ENCODE measurements at places on chromosomes 1 and 21.

DNA sequence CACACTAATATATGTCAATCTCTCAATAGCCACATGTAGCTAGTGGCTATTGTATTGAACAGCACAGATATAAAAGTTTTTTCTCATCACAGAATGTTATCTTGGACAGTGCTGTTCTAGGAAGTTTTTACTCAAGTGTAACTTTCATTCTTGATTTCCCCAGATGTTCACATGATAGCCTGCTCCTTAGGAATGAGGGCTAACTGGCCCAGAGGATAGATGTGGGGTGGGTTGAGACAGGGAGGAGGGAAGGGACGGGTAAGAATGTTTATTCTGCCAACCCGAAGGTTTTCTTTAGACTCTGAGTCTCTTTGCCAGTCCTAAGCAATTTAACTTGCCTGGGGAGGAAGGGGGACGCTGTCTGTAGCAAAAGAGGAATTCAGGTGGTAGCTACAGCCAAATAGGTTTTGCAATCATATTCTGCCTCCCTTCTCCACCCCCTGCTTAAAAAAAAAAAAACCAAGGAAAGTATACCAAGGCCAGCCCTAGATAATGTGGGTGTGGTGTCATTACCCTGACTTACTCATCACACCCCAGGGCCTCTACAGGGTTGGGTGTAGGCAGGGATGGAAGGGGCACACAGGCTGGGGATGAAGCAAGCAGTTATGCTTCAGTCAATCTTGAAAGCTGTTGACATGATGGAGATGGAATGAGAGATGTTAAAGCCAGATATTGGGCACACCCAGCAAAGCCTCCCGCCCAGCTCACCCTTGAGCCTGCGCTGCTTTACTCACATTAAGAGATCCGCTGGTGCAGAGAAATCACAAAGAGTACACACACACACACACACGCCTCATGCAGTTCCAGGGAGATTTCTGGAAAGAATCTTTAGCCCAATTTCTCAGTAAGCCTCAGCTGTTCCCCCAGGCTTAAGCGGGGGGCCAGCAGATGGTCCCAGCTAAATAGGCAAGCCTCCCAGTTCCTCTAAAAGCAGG lies 59.9 kb downstream of the PLXNA2 start:
- H3K27ac ChIP-seq = no peak overlapping the region
- no peak overlapping the region for H3K4me3 ChIP-seq
- H3K36me3 ChIP-seq = no peaks in the 10 kb centered on the region
- H3K4me1 ChIP-seq = peaks cover 32% of the 10 kb centered on the region
- peak; percentile 70 for DNase-seq

- H3K27me3 ChIP-seq = no peaks in the 10 kb centered on the region
- no peaks in the 10 kb centered on the region for H3K4me1 ChIP-seq
- no peak for DNase-seq
- H3K4me3 ChIP-seq = no peak overlapping the region
- no peaks in the 10 kb centered on the region for H3K36me3 ChIP-seq
These were observed 135.3 kb downstream of the BRINP2 start for GRCh38 chr1:177306019-177306415.

GRCh38 chr1:51968632-51969031 lies 21.9 kb downstream of the RAB3B start:
- H3K36me3 ChIP-seq = no peaks in the 10 kb centered on the region
- no peak for DNase-seq
- no peaks in the 10 kb centered on the region for H3K4me1 ChIP-seq
- no peak overlapping the region for H3K4me3 ChIP-seq

GRCh38 chr1:11594222-11594621 lies 60.0 kb downstream of the FBXO2 start:
- DNase-seq = no peak

DNA sequence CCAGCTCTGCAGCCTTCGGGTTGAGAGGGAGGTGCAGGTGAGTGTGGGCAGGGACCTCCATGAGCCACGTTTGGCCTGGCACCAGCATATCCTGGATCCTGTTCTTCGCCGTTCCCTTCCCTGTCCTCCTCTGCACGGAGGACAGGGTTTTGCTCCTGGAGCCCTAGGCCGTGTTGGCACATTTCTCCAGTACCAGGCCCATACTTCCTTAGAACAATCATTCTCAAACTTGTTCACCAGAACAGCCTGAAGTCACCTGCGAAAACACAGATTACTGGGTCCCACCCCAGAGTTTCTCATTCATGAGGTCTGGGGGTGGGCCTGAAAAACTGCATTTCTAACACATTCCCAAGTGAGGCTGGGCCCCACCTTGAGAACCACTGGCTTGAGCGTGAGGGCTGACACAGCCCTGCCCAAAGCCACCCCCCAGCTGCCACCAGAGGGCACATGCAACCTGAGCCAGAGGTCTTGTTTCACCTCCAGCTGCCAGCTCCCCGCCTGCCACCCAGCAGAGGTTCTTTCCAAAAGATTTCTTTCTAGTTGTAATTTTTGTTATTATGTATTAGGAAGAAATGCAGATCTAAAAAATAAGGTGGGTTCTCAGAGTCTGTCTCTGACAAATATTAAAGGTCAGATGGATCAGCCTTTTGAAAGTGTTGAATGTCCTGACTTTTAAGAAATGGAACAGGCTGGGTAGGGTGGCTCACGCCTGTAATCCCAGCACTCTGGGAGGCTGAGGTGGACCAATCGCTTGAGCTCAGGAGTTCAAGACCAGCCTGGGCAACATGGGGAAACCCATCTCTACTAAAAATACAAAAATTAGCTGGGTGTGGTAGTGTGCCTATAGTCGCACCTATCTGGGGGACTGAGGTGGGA lies 39.6 kb upstream of the LDLRAP1 start:
- no peak overlapping the region for H3K27ac ChIP-seq
- no peaks in the 10 kb centered on the region for H3K27me3 ChIP-seq
- H3K4me1 ChIP-seq = peaks cover 8% of the 10 kb centered on the region
- DNase-seq = peak; percentile 16
- no peak overlapping the region for H3K4me3 ChIP-seq
- no peaks in the 10 kb centered on the region for H3K36me3 ChIP-seq

Data from ovary (tissue), 10 donors.